ENCODE measurements at places on chromosomes 6 and 20.
A peak's percentile ranks its signal among the peaks of the same experiment; 100 is the strongest.

DNA sequence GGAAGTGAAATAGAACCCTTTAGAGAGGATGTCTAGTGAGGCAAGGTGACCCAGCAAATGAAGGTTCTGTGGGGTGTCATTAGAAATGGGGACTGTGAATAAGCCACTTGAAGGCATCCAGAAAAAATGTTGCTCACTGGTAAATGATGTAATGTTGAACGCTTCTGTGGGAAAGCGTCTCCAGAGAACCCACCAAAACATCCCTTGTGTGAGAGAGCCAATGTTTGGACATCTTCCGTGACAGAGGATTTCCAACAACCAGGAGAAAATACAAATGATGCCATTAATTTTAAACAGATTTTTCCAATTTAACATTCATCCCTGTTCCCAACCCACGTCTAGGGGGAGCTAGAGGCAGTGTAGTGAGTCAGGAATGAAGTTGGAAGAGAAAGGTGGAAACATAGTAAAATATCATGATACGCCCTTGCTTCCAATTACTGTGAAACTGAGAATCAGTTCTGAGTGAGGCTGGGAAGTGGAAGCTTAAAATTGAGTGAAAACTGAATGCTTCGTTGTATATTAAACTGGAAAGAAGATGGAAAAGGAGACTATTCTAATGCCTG, 584.2 kb downstream of the CD109 start:
- peak; percentile 14 for DNase-seq

DNA sequence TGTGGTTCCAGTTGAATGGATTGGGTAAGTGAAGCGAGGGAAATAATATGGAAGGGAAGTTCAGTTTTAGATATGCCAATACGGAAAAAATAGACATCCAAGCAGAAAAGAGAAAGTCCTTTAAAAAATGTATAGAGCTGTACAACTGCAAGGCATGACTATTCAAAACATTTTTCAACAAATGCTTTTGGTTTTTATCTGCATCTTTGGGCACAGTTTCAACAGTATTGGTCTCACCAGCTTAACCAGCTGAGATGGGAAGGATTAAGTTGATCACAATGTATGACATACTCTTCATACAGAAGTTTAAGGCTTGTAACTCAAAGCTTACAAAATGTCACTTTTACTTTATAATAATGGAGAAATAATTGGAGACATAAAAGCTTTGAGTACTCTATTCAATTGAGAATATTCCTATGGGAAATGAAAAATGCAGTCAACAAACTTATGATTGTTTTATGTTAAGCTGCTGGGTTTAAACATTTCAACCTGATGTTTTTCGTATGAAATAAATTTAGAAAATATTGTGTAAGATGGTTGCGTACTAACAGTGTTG, 16.3 kb upstream of the UTRN start:
- DNase-seq, result no peak

- no peak for DNase-seq
Measured at GRCh38 chr20:38875175-38875993, 50.8 kb upstream of the FAM83D start.

- no peak for DNase-seq
Measured at GRCh38 chr6:87742106-87742505, 40.1 kb upstream of the AKIRIN2 start.

- DNase-seq, result no peak
Measured at GRCh38 chr20:21090721-21091120, 15.4 kb downstream of the LINC00237 start.

- peak; percentile 35 for DNase-seq
Measured at GRCh38 chr20:50129662-50130355, 16.9 kb upstream of the UBE2V1 start.

DNA sequence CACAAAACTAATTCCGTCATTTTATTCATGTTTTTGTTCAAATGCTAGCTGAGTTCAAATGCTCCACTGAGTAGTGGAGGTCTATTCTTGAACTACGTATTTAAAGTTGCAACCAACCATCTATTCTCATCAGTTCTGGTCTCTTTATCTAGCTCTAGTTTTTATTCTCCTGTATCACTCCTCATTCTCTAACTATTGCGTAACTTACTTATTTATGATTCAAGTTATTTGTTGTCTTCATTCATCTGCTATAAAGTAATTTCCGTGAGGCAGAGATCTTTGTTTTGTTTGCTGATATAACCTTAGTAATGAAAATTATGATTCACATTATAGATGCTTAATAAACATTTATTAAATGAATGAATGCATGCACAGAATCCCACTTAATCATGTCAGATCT, 221.6 kb upstream of the ASCC3 start:
- DNase-seq, result no peak

- no peak for DNase-seq
Measured at GRCh38 chr6:79384845-79385244, 150.4 kb upstream of the HMGN3 start.

- DNase-seq, result no peak
Measured at GRCh38 chr6:149950423-149950822, 8.6 kb downstream of the ULBP2 start.

- DNase-seq, result peak; percentile 79
Measured at GRCh38 chr20:19974630-19975435, 42.3 kb upstream of the NAA20 start.

- DNase-seq, result no peak
Measured at GRCh38 chr20:46832555-46832954, 62.1 kb upstream of the EYA2 start.

- DNase-seq, result no peak
Measured at GRCh38 chr20:58478141-58478805, 36.9 kb downstream of the APCDD1L start.

DNA sequence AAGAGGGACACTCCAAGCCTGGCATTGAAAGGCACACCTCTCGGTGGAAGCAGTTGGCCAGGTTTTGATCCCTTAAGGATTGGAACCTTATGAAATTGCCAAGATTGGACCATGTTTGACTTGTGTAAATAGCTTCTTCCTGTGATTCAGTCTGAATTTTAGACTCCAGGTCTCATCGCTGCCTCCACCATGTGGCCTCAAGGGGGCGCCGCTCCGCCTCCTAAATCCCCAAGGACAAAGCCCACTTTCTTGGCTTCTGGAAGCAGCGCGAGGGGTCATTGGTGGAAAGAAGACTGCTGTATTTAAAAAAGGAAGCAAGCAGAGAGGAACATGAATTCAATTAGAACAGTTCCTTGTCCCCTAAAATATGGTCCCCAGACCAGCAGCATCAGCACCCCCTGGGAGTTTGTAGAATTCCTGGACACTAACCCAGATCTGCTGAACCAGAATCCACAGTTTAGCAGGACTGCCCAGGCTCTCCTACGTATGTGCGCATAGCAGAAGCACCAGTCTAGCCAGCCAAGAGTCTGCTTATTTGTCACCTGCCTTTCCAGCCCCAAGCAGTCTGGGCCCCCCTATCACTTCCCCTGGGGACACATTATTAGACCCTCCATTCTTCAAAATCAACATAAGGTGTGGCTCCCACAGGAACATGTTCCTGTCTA, 108.5 kb downstream of the LY86 start:
- peak; percentile 60 for DNase-seq

- DNase-seq, result no peak
Measured at GRCh38 chr6:69623357-69623756, 173.5 kb downstream of the LMBRD1 start.

GRCh38 chr20:5469111-5469510, 152.4 kb upstream of the PROKR2 start:
- no peak for DNase-seq

- no peak for DNase-seq
Measured at GRCh38 chr6:33927616-33928015, 123.8 kb upstream of the MLN start.

GRCh38 chr6:55869674-55870073, 5.7 kb downstream of the BMP5 start:
- no peak for DNase-seq

DNA sequence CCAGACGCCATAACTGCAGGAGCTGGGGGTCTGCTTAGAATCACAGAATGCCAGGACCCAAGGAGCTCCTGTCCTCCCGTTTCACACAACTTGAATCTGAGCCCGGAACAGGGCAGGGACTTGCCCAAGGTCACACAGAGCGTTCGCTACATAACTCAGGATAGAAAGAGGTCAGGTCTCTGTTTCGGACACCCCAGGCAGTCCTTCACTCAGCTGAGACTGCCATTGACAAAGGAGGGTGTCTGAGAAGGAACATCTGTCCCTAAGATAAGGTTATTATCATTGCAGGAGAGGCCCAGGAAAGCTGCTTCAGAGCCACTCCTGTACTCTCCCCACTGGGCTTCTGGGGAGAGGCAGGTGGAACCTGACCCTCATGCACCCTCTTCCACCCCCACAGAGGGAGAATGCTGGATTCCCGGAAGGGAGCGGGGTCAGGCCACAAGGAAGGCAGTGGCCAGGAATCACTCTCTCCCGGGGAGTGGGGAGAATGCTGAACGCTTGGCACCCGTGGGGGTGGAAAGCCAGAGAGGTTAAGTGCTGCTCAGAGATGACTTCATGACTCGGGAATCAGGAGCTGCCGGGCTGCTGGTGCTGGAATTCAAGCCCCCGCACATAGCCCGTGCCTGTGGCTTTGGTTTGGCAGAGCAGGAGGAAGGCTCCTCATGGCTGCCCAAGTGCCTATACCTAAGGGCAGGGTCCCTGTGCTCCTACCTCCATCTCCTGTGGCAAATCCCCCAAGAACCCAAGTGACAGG, 10.7 kb downstream of the SDC4 start:
- DNase-seq, result peak; percentile 49

DNA sequence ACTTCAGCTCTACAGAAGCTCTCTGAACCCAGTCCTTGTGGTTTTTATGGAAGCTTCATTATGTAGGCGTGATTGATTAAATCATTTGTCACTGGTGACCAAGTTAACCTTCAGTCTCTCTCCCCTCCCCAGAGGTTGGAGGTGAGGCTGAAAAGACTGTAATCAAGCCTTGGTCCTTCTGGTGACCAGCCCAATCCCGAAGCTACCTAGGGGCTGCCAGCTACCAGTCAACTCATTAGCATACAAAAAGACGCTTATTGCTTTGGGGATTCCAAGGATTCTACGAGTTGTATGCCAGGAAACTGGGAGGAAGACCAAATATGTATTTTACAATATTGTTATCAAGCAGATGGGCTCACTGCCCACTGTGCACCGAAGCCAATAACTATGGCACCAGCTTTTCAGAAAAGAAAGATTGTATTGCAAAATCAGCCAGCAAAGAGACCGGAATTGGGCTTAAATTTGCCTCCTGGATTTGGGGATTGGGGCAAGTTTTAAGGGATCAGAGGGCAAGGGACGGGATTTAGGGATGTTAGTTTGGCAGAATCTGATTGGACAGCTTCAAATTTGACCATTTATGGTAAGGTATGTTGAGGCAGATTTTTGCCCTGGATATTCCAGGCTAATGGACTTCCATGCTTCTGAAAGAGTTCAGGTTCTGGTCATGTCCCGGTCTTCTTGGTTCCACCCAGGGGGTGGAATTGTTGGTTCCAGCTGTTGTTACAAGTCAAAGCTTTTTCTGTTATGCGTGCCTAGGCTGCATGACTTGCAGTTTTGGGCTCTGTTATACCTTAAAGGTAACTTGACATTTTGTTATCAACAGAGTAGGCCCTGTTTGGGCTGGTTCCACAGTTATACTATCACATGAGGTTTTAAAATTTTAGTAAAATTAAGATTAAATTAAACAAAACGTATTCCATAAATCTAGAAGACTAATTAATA, 167.4 kb downstream of the COL9A1 start:
- DNase-seq, result no peak

DNA sequence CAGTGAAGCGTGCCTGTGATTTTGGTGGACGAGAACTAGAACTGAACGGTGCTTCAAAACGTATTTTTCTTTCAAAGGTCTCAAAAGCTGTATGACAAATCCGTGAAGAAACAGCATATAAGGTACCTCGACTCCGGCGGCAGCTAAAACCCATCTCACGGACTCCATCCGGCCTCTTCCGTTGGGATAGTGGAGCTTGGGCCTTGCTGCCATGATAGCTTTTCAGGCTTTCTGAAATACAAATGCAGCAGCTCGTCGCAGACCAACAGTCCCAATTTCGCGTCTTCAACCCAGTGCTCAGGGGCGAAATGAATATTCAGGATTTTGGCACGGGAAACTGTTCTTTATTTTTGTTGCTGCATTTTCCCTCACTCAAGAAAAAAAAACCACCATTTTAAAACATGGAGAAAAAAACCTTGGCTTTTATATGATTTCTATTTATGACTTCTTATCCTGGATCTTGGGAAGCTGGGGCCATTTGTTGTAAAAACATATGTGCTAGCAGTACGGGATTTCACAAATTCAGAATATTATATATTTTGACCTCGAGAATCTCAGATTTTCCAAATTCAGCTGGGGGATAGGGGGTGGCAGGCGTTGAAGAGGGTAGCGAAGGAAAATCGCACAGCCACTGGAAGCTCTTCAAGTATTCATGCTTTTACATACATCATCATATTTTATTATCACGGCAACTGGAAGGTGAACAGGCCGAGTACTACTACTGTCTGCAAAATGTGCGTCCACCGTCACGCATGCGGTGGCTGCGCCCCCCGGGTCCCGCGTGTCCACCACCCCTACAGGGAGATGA, 849 bp downstream of the GSTA4 start:
- peak; percentile 4 for DNase-seq

GRCh38 chr20:32958574-32958973, 45.7 kb downstream of the SUN5 start:
- DNase-seq, result no peak

DNA sequence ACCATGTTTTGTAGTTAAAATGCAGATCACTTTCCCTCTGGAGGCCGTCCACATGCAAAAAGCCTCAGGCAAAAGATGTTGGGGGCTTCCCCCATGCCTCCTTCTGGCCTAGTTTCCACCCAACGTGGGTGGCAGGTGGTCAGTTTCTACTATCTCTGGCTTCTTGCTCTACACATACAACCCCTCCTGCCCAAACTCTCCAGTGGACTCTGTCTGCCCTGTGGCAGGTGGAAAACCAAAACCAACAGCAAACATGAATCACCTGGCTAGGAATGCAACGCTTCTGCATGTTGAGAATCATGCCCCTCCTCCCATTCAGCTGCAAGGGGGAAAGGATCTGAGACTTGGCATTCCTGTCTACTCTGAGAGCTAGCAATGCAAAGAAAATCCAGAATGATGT, 94.8 kb downstream of the MBOAT1 start:
- no peak for DNase-seq

DNA sequence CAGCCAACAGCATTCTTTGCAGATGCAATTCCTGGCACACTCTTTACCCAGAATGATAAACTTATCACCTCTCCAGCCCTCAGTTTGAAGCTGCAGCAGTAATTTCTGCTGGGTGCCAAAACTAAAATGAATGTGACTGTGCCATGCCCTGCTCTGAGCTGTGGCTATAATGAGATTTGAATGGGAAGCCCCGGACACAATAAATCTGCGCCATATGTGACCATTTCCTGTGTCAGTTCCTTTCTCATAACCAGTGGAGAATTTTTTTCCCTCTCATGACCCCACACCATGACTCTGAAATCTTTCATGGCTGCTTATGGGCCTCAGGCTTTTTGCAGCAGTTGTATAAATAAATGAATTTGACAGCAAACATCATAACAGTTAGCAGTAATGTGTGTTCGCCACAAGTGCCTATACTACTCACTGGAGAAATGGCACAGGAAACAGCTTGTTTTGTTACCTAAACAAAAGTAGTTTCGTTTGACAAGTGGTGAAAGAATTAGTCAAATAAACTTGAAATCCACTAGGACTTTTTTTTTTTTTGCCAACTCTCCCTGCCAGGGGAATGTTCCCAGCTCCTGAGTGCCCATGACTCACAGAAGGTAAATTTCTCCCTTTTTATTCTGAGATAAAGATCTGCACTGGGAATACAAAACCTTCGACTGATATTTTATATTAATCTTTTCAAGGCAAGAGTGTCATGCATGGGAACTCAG, 408.4 kb downstream of the PKHD1 start:
- no peak for DNase-seq

- no peak for DNase-seq
Measured at GRCh38 chr6:119463081-119463626, 113.6 kb upstream of the MAN1A1 start.

Data from HT-29 (cell line).